ENCODE measurements at places on chromosomes 11 and 22. TPM values are rescaled to one million over a fixed set of nuclear protein-coding genes. Genes with fewer than 3 reads are reported as not detected.

DNA sequence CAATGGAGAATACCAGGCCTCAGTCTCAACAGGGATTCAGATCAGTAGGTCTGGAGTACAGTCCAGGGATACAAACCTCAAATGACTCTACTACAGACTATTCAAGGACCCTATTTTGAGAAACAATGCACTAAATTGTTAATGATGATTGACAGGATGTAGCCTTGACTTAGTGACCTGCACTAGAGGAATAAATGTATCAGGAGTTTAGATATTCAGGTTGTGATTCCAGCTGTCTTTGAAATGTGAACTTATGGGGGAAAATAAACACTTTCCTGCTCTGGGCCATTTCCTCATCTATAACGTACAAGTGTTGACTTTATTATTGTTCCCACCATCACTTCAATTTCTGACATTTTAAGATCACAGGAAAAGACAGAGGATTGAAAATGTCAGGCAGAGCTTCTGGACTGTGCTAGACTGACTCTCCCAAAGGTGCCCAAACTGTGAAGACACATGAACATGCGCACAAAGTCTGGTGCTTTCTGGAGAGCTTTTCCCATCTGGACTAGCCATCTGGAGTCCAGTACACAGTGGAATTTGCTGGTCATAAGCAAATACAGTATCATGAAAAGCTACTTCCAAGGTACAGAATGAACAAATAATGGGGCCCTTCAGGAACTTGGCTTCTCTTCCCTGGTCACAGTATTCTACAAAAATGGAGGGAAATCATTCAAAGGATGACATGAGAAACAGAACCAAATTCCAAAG lies 110.4 kb downstream of the USP35 start:
- no peak for DNase-seq

DNA sequence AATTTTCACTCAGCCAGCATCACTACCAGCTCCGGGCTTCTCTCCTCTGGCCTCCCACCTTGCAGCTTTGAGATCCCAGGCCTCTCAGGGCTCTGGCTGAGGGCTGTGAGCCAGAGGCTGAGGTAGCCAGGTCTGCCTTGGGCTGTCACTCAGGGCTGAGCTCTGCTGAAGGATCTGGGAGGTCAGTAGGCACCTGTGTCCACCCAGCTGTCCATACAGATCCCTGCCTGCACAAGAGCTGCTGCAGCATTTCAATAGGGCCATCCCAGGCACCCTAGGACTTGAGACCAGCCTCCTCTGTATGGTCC lies 12.6 kb downstream of the KCNQ1OT1 start:
- DNase-seq, result no peak

DNA sequence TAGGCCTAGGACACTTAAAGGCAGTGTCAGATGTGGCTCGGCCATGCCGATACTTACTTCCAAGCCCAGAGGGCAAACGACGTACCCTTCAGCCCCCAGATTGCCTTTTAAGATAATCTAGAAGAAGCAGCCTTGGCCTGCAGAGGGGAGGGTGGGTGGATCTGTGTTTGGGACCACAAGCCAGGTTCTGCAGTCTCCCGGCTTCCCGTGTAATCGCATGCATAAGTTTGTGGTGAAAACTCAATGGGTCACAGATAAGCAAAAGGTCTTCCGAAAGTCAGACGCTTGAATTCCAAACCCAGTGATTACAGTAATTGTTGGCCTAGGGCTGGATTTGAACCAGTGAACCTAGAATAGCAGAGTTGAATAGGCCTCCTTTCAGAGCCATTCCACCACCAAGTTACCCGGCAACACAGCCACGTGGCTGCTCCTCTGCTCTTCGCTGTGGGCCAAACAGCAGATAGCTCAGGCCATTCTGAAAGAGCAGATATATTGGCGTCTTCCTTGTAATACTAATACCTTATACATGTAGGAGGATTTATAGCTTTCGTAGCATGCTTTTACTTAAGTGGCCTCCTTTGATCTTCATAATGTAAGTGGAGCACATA lies 170.8 kb upstream of the CADM1 start:
- DNase-seq, result no peak

- no peak for DNase-seq
Observed at GRCh38 chr22:21632237-21632895, at the start of gene CCDC116. CCDC116 (plus strand) TSS chr22:21632760; CDS start chr22:21633182, 422 bp downstream.

The FOLH1 gene
- total RNA-seq, result 0.72 TPM

The RGL4 gene
- not detected for total RNA-seq

The DTX4 gene
- total RNA-seq, result 1.9 TPM

The ACO2 gene
- 532 TPM for total RNA-seq

Data from right cardiac atrium (tissue), 5 donors.